Effector memory CD4-positive, alpha-beta T cell (primary cell): ENCODE measurements at places on chromosomes 16 and 17.

- no peak for DNase-seq
These were observed 724.8 kb downstream of the CDH11 start for GRCh38 chr16:64397042-64397441.

DNA sequence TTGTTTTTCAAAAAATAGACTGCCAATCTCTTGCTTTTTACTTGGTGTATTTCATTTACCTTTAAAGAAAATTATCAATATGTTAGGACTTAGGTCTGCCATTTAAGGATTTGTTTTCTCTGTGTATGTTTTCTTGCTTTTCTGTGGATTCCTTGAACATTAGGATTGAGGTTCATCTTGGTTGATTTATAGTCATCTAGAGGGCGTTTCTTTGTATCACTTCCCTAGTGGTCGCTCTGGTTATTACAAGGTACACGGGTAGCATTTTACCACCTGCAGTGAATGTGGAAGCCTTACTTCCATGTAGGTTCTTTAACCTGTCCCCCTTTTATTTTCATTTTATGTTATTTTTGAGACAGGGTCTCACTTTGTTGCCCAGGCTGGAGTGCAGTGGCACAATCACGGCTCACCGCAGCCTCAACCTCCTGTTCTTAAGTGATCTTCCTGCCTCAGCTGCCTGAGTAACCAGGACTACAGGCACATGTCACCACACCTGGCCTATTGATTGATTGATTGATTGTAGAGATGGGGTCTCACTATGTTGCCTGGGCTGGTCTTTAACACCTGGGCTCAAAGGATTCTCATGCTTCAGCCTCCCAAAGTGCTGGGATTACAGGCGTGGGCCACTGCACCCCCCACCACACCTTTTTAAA is 35.2 kb upstream of the CBX4 start:
- no peak for DNase-seq

DNA sequence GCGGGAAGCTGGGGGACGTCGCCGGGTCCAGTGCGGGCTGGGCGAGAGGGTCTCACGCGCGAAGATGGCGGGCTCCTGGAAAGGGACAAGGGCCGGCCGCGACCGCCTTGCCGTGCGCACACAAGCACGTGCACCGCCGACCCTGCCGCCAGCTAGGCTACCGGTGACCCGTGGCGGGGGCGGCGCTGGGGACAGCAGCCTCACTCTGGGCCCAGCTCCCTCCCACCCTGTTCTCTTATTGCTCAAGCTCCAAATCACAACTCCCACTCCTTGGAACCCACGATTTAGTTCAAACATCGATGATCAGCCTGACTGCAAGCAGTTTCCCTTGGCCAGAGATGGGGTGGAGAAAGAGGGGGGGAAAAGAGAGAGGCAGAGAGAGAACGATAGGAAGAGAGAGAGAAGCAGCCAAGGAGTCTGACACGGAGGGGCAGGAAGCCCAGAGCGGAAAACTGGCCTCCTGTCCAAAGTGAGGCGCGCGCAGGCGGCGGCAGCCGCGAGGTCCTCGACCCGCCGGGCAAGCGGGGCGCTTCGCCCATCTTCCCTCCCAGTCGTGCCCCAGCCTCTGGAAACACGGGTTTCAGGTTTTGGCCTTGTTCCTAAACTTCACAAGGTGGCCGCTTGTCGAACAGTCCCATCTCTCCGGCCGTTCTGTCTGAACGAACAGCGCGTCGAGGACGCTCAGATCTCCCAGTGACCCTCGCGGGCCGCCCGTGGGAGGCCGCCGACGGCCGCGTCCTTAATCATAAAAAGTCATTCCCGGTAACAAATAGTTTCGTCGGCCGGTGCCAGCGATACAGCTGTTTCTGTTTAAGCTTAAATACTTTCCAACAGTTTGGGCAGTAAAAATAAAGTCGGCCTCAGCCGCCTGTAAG is 1.7 kb upstream of the CBX8 start:
- no peak for DNase-seq

DNA sequence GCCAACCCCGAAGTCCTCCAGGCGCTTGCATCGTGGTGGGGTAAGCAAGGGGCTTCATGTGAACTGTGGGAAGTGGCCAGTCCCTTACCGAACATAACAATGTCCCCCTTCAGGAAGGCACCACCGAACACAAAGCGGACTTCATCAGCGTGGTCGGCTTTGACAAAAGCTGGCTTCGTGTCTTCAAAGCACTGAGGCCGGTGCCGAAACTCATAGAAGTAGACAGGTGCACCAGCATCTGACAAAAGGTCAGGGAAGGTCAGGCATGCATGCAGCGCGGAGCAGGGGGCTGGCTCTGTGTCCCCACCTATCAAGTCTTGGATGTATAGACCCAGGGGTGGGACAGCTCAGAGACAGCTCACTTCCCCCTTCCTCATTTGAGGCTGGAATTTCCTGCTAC is 16.6 kb upstream of the CES1 start:
- DNase-seq = no peak

DNA sequence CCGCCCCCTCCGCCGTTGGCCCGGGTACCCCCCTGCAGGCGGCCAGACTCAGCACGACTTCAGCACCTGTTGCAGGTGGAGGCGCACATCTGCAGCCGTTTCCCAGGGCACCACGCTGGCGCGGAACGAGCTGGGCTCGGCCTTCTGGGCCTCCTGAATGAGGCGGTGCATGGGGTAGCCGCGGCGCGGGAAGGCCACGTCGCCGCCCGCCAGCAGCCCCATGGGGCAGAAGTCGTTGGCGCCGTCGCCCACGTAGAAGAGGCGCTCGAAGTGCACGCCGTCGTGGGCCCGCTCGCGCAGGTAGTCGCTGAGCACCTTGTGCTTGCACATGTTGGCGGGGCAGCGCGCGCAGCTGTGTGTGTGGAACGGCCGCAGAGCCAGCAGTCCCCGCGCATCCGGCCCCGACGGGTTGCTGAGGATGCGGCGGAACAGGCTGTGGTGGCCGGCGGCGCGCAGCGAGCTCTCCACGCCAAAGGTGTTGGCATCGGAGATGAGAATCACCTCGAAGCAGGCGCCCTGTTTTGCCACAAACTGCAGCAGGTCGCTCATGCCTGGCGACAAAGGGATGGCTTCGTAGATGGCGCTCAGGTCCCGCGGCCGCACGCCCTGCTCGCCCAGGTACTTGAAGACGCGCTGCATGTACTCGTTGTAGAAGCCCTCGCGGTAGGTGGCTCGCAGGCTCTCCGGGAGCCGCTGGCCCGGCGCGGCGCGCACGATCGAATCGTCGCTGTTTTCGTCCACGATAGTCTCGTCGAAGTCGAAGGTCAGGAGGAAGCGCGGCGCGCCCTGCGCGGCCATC is 6.2 kb downstream of the PHOSPHO1 start:
- peak; percentile 19 for DNase-seq

- DNase-seq = no peak
These were observed 908 bp downstream of the TMEM98 start for GRCh38 chr17:32928586-32929535.

GRCh38 chr16:84513123-84513522 is 8.7 kb upstream of the MEAK7 start:
- DNase-seq = no peak

- DNase-seq = no peak
These were observed 5.4 kb downstream of the NXPH3 start for GRCh38 chr17:49580981-49581647.

- no peak for DNase-seq
These were observed 139.6 kb downstream of the CDK5R1 start for GRCh38 chr17:32626379-32626791.

DNA sequence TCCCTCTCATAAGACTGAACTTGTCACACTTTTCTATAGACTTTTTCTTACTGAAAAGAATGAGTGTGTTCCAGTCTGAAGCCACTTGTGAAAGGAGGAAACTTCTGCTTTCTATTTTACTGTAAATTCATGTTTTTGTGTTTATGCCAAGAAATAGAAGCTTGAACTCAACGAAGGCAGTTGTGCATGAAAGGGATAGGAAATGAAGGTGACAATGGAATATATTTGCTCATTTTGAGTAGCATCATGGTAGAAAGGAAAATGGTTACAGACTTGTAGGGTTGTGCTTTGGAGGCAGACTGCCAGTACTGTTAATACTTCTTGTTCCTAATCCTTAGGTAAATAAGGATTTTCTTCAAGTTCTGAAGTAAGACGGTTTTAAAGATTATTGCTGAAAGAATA is 8.1 kb downstream of the CLTC start:
- no peak for DNase-seq
